Left kidney (tissue), 8 donors: ENCODE measurements at places on chromosomes 6 and 20.

DNA sequence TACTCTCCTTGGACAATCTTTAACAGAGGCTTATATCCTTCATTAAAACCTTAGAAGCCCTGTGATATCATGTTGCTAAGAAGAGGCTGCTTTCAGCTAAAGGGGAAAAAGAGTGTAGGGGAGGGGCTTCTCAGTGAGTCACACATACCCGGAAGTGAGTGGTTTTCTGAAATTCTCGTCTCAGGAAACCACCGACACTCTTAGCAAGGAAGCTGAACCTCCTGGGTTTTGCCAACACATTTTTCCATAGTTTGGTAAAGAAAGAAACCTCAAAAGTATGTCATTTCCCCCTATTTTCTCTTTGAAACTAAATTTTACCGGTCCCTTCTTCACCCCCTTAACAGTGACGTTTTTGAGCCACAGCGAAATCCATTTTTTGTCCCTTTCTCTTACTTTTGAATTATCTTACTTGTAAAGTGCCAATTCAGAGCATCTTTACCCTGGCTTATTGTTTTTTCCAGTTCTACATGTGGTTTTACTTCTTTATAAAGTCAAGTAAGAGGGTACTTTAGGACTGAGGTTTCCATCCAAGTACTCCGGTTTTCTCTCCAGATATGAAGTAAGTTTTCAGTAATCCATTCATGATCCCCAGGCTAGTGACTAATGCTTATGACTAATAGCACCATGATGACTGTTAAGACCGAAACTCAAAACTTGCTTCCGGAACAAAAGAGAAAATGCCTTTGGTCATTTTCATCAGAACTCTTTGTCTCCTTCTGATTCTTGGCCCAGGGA is 219.3 kb downstream of the ARHGAP18 start:
- no peak for DNase-seq

- no peak for DNase-seq
These were observed 19.8 kb downstream of the PXDC1 start for GRCh38 chr6:3731700-3732099.

- DNase-seq, result no peak
These were observed 10.8 kb upstream of the FYN start for GRCh38 chr6:111884068-111884467.

GRCh38 chr6:44129841-44130322 is 2.5 kb downstream of the TMEM63B start:
- no peak for DNase-seq

- no peak for DNase-seq
These were observed 10.3 kb downstream of the ZMYND8 start for GRCh38 chr20:47346172-47346571.

- DNase-seq, result no peak
These were observed 20.2 kb upstream of the SLC22A3 start for GRCh38 chr6:160327981-160328380.

DNA sequence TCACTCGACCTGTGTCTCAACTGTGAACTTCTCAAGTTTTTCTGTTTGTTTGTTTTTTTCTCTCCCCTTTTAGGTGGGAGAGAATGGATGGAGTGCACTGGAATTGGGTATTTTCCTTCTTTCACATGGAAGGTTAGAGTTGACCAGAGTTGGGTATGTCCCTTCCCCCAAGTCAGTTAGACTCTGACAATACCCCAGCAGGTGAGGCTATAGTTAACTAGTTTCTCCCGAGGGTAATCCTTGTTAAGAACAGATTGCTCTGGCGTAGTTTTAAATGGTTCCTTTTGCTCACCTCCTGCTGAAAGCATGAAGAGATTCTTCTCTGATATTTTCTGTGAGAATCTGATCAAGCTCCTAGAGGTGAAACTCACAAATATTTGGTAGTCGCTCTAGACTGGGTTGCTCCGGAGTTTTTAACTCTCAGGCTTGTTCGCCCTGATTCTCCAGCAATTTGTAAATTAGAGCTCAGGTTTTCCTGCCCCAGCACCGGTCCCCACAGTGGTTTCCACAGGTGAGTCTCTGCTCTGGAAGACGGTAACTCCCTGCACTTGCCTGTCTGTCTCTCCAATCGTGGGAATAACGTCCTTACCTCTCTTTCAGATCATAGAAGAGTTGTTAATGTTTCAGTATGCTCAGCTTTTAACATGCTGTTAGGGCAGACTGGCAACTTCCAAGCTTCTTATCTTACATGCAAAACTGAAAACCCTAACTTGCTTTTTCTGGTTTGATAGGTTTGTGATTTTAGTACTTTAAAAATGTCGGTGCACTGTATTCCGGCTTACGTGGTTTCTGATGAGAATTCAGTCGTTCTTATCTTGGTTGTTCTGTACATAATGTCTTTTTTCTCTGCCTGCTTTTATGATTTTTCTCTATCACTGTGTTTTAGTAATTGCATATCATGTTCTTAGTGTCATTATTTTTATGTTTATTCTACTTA is 111.2 kb upstream of the HIVEP1 start:
- DNase-seq, result no peak

GRCh38 chr20:63224412-63225081 is 8.6 kb upstream of the YTHDF1 start:
- no peak for DNase-seq

GRCh38 chr20:533526-533925 is 10.1 kb downstream of the CSNK2A1 start:
- DNase-seq, result no peak

DNA sequence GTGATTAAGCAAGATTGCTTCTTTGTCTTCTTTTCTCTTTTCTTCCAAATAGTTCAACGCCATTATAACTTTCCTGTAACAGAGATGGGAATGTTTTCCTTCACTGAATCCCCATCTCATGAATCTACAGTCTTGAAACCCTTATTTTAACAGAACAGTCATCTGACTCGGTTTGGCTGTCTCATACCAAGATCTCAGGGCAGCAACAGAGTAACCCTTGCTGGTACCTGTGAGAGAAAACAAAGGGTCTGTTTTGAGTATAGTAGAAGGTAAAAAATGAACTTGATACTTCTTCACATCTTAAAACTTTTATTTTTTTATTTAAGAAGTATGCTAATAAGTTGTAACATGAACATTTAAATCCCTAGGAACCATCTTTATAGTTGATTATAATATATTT is 19.6 kb upstream of the DSE start:
- DNase-seq, result no peak

GRCh38 chr6:98871057-98871456 is 36.7 kb downstream of the POU3F2 start:
- no peak for DNase-seq

DNA sequence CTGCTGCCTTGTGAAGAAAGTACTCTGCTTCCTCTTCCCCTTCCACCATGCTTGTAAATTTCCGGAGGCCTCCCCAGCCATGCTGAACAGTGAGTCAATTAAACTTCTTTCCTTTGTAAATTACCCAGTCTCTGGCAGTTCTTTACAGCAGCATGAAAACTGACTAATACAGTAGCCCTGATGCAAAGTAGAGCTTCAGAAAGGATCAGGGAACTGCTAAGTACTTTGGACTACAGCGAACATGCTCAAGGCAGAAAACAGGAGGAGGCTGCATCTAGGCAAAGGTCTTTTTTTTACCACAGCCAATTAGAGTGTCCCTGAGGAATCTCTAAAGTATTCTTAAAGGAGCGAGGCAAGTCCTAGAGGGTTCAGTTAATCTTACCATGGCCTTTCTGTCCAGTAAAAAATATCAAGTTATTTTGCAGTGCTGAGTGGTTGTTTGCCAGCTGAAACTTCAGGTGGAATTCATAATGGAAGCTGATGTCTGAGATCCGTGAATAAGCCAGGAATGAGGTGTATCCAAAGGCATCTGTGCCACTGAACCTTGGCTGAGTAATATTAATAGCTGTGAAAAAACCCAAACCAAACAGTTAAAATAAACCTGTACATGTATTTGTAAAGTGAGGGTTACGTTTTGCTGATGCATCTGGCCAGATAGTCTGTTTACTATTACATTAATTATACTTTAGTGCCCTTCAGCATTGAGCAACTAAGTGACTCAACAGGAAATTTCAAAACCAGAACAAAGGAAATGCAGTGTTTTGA is 170.4 kb downstream of the PHF3 start:
- DNase-seq, result no peak

DNA sequence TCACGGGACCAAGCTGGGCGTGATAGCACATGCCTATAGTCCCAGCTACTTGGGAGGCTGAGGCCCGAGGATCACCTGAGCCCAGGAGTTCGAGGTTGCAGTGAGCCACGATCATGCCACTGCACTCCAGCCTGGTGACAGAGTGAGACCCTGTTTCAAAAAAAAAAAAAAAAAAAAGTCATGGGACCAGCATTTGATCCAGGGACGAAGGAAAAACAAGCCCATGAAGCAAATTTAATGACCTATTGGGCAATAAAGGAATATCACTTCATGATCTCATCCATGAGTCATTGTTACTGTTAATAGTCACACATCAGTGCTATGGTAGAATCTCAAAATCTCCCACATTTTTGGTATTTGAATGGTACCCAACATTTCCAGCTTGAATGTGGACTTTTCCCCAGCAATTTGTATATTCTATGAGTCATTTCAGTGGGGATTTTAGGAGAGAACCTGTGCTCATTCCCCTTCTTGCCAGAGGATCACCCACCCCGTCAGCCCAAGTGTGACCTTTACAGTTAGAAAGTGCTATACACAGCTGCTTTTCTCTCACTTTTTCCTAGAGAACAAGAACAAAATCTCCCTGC is 8.5 kb upstream of the SOD2 start:
- no peak for DNase-seq

DNA sequence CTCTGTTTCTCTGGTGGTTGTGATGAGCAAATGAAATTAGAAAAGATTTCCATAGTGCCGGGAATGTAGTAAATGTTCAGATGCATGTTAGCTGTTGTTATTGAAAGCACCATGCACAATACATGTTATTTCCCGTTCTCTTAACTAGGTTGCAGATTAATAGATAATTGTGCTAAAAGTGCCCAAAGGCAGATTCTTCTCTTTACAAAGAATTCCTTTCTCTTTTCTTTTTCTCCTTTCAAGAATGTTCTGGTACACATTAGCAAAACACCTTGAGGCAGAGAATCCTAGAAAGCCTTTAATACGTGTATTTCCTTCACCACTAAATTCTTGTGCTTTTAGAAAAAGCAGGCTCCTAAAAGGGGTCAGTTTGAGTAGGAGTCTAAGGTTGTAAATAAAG is 121.1 kb upstream of the ASF1A start:
- no peak for DNase-seq

- DNase-seq, result no peak
These were observed 621.5 kb upstream of the BTBD3 start for GRCh38 chr20:11296221-11296620.

- DNase-seq, result peak; percentile 71
These were observed 62.6 kb downstream of the FAM50B start for GRCh38 chr6:3911614-3912336.

DNA sequence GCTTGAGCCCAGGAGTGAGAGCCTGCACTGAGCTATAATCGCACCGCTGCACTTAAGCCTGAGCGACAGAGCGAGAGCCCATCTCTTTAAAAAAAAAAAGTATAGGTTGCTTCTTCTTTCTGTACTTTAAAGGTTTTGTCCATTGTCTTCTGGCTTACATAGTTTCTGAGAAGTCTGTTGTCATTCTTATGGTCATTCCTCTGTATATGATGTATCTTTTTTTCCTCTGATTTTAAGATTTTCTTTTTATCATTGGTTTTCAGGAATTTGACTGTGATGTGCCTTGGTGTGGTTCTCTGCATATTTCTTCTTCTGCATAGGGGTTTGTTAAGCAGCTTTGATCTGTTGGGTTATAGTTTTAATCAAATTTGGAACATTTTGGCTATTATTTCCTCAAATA is 29.1 kb downstream of the QRSL1 start:
- no peak for DNase-seq
